ENCODE measurements at places on chromosomes 3 and 15.

DNA sequence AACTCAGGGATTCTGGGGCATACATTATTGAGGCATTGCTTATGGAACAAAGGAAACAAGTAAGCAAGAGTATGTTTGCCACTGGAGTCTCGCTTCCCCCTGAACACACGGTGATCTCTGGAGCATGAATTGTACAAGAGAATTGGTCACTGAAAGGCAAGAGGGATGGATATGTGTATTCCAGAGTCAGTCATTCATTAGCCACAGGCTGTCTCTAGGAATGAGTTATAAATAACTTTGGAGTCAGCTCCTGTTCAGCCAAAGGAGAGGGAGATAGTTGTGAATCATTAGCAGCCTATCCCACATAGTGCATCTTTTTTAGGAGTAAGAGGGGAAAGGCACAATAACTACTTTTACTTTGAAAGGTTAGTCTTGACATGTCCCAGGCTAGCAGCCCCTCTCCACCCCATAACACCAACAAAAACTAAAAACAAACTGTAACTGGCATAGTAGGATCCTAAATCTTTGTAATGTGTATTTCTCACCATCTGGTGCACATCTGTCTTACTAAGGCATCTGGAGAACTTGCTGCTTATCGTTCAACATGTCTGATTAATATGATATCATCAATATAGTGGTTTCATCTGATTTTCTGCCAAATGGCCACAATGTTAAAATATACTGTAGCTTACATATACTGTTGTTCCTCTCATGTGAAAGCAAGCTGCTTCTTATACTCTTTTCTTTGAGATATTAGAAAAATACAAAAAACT, 462.2 kb downstream of the GRM7 start:
- no peak for DNase-seq

- DNase-seq: no peak
Observed at GRCh38 chr3:117695871-117696645, 986.5 kb downstream of the TUSC7 start.

- DNase-seq: no peak
Observed at GRCh38 chr15:34358367-34358766, 8.6 kb downstream of the LPCAT4 start.

GRCh38 chr15:83200162-83200561, 7.5 kb downstream of the HDGFL3 start:
- no peak for DNase-seq

DNA sequence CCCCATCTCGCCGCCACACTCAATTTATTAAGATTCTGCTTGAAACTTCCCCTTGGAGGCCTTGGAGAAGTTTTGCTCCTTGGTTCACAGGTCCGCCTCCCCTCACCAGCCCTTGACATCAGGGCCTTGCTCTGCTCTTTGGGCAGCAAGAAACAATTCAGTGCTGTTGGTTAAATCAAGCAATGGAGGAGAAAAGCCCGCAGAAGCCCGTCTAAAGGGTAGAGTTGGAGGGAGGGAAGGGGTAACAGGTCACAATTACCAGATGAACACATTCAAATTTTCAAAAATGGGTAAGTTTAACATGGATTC, 429 bp downstream of the PARP9 start:
- DNase-seq: no peak

GRCh38 chr15:65310431-65311137, 6.1 kb downstream of the RNU5B-1 start:
- DNase-seq: no peak

DNA sequence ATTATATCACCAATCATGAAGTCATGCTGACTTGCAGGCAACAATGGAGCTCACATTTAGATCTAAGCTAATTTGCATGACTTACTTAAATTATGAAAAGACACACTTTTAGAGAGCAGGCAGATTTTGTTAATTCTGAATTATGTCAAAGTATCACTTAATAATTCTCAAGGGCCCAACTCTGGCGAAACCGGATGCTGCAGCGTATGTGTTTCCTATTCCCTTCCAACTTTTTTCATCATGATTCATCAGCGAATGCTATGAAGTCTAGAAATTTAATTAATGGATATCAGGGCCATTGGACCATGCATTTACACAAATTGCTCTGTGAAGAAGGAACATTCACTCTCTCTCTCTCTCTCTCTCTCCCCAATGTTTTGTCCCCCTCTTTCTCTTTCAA, 63.5 kb upstream of the GOLGA8A start:
- no peak for DNase-seq

DNA sequence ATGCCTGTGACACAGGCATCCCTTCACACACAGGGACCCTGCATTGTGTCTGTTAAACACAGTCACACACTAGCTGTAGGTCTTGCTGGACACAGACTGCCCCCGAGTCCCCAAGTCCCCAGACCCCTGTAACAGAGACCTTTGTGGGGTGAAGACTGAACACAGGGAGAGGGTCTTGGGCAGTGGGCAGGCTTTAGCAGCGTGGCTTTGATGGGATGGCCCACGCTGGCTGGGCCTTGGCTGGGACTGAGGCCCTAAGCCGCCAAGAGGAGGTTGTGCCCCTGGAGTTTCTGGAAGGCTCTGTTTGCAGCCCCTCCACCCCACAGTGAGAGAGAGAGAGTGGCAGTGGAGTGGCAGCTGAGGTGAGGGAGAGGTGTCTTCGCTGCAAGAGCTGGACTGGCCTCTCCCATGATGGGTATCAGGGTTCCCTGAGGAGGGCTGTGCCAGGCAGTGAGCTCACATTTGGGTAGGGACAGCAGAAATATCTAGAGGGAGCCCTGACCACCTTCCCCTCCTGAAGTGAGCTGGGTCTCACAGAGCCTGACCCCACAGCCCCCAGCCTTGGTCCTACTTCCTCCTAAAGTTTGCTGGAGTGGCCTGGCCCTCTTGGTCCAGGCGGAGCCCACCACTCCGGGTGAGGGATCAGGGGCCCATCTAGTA, 635 bp upstream of the VILL start:
- no peak for DNase-seq

DNA sequence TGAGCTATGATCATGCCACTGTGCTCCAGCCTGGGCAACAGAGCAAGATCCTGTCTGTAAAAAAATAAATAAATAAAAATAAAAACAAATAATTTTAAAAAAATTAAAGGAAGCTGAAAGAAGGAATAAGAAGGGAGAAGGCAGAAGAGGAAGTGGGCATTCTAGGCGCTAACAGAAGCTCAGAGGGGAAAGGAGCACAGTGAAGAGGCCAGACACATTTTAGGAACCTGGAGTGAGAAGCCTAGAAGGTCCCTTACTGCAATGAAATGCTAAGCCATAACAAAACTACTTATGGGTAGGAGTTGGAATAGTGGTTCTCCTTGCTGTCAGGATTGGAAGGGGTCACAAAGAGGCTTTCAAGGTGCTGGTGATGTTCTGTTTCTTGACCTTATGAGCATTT, 64.0 kb downstream of the ITGB5 start:
- DNase-seq: no peak

DNA sequence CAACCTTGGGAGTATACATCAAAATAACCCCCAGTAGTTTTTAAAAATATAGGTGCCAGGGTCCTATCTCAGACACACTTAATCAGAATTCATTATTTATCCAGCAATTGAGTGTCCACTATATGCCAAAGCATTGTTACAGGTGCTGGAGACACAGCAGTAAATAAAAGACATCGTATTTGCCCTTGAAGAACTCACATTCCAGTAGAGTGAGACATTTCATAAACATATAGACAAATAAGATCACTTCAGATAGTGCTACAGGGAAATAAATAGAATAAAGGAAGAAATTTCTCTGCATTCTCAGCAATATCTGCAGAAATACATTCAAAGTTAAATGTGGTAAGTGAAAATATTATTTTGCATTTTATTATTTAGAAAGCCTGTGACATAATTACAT, 34.1 kb upstream of the ANKRD28 start:
- no peak for DNase-seq

DNA sequence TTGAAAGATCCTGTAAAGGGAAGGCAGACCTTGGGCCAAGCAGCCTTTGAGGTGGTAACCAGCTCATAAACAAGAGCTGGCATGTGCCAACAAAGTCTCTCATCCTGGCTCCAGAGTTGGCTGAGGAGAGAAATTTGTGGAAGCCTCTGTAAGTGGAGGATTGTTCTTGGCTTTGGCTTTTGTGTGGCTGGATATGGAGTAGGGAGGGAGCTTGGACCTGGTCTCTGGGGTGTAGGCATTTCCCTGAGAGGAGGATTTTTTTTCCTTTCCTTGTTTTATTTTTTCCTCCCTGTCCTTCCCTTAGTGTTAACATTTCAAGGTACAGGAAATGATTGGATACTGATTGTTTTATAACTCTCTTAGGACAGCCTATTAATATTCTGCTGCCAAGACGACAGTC, 60.8 kb downstream of the ZNF609 start:
- no peak for DNase-seq

GRCh38 chr15:99546441-99547100, 19.2 kb upstream of the MEF2A start:
- DNase-seq: no peak

Data from NCI-H1930 (cell line).